Kasumi-1 (cell line): ENCODE measurements at places on chromosomes 5 and 9.
A peak's percentile ranks its signal among the peaks of the same experiment; 100 is the strongest.

DNA sequence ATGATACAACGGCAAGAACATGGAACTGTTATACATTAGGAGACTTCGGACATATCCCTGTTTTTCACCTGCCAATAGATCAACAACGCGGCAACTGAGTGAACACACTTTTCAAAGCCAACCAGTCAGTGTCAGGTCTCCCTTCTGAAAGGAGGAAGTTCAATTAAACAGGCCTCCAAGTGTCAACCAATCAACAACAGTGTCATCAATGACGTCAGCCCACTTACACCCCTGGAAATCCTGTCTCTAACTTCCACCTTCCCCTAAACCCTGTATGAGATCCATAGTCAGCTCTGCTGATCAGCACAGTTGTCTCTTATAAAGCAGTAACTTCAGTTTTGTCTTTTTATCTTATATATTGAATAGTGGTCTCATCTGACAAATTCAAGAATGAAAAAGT is 36.6 kb downstream of the DMRT3 start:
- DNase-seq = no peak

- DNase-seq = no peak
These were observed 9.3 kb downstream of the CCNH start for GRCh38 chr5:87403409-87403808.

- no peak for DNase-seq
These were observed 9.7 kb upstream of the HSPB3 start for GRCh38 chr5:54445691-54446378.

DNA sequence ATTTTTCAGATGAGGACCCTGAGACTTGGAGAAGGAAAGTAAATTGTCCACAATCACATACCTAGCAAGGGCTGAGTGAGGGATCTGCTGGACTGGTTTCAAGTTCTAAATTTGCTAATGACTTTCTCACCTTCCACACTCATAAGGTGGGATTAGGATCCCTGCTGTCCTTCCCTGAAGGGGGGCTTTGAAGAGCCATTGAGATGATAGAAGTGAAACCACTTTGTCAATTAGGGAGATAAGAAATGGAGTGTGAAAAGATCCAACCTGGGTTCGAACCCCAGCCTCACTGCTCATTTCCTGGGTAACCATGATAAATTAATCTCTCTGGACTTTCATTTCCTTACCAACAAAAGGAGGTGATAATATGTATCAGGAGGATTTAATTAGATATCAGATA is 32.7 kb upstream of the FOXE1 start:
- DNase-seq = no peak

GRCh38 chr5:95746722-95747679 is 15.9 kb downstream of the RHOBTB3 start:
- DNase-seq = no peak

DNA sequence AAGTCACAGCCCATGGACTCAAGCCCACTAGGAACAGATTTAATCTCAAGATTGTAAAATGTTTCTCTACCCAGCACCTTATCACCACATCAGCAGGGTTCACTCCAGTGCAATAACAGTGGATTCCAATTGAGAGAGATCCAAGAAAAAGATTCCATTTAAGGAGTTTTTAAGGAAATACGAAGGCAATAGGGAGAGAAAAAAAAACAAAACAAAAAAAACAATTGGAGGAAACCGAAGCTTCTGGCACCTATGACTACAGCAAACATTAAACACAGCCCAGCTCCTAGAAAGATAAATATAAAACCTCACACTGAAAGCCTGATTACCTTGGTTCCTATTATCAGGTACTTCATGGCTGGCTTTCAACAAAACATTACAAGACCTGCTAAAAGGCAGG is 192.7 kb downstream of the DAB2IP start:
- DNase-seq = no peak

GRCh38 chr5:142824391-142824790 is 54.2 kb downstream of the ARHGAP26 start:
- DNase-seq = no peak

DNA sequence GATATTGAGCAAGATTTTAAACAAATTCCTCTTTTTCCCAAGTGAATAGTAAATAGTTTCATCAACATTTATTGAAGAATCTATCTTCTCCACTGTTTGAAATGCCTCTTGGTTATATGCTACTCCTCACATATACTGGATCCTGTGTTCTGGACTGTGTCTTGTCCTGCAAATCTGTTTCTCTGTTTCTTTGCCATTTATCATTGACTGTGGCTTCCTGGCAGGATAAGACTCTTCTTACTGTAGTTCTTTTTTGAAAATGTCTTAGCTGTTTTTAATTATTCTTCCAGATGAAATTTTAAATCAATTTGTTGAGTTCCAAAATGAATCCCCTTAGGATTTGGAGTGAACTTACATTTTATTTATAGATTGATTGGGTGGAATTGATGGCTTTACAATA is 27.8 kb downstream of the RALGPS1 start:
- no peak for DNase-seq

GRCh38 chr9:124267271-124267807 is 9.6 kb downstream of the NEK6 start:
- DNase-seq = peak; percentile 51

DNA sequence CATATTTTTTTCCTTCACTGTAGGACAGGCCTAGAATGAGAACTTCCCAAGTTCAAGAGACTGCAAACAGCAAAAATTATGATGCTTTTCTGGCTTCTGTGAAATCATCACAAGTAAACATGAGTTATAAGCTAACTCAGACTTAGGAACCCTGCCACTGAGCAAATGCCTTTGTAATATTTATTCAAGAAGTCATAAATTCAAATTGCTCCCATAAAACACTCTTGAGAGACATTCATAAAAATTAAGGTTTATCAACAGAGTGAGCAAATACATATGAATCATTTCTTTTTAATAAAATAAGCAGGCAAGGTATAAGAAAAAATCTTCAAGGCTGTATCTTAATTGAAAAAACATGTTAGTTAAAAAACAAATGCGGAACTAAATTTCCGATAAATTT is 124.2 kb downstream of the GNA14 start:
- no peak for DNase-seq

DNA sequence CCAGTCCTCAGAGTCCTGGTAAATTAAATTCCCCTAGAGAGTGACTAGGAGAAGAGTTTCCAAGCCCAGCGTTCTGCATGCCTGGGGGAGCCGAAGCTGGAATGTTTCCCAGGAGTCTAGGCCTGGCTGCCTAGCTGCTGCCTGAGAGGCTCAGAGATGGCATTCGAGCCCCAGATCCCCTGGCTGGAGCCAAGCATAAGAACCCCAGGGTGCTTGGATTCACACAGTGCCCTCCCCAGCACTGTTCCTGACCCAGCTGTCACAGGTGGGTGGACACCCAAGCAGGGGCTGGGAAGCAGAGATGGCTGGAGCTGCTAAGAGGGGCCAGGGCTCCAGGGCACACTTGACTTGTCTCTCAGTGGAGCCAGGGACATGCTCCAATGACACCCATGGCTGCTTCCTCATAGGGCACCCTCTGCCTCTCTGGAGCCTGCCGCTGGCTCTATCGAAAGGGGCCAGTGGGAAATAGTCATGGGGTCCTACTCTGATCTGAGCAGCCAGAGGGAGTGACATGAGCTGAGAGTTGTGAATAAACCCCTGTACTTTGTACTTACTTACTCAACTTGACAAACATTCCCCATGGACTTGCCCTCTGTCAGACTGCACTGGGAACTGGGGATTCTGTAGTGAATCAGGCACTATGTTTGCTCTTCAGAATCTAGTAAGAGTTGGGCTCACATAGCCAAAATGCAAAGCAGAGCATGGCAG is 62.6 kb upstream of the XPA start:
- no peak for DNase-seq

DNA sequence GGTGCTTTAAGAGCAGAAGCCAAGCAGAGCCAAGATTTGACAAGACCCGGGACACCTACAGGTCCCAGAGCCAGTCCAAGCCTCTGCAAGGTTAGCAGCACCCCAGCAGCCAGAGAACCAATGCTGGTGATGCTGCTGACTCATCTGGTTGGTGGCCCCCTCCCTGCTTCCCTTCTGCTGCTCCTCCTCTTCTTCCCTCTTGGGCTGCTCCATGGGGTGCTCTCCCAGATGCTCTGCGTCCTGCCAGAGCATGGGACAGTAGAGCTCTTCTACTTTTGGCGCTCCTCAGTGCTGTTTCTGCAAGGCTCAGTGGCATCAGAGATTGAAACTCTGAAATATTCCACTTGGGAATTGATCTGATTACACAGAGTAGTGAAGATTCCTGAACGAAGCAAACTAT is 76.1 kb upstream of the SAP30L start:
- no peak for DNase-seq

DNA sequence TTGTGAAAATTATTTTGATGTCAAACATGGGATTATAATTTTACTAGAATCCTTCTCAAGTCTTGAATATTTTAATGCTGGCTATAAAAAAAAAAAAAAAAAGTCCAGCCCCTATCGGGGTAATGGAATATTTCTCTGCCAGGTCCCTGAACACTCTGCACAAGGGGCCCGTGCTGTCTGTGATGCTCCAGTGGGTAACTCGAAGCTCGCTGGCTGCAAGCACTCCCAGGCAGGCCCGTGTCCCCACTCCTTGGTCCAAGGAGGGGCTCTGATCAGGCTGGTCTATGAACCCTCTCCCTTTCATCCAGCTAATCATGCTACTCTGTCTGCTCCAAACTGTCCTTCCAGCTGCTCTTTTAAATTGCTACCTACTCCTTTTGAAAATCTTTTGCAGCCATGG is 180.8 kb downstream of the GAPVD1 start:
- DNase-seq = no peak

DNA sequence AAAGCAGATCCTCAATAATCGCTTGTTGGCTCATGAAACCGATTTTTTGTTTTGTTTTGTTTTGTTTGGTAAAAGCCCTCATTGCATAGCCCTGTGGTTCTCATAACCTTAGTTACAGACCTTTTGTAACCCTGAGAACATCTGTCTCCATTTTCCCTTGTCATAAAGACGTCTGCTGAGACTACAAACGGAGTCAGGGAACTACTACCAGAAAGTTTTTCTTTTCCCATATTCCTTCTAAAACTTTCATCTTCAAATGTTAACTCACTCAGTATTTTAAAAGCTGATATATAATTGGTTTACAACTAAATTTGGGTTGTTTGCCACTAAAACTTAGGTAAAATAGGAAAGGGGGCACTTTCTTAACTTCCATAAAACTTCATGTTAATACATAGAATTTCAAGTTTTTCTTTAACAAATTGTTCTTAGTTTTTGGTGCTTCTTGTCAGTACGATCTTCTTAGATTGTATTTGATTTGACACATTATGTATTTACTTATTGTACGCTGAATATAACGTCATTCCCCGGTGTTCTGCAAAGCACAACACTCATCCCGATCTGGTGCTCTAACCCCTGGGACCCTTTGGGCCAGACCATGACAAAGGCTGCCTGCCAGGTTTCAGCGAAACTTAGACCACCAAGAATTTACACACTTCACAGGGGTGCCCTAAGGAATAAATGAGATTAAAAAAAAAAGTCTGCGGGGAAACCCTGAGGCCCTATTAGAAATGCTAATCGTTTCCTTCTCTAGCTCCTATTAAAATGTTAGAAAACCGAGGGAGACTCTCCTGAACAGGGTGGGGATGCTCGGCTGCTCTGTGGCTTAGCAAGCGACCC is 1.1 kb upstream of the ANP32B start:
- DNase-seq = no peak

GRCh38 chr9:34227445-34227844 is 48.6 kb downstream of the UBAP1 start:
- DNase-seq = no peak

DNA sequence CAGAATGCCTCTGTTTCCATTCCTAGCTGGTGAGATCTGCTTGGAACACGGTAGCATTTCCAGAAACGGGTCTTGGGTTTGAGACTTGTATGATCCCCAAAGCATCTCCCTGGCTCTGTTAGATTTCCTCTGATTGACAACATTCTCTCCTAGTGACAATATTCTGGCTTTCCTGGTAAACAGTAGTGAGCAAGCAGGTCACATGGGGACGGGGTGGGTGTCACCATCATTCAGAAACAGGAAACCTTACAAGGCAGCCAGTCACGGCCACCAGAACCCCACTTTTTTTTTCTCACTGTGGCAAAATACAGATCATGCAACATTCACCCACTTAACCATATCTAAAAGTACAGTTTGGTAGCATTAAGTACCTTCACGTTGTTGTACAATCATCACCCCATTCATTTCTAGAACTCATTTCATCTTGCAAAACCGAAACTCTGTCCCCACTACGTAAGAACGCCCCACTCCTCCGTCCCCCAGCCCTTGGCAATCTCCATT is 90.1 kb upstream of the LMX1B start:
- no peak for DNase-seq

- DNase-seq = peak; percentile 96
These were observed 12.2 kb downstream of the INVS start for GRCh38 chr9:100111235-100111634.

- DNase-seq = no peak
These were observed 808.0 kb downstream of the TLE1 start for GRCh38 chr9:80881320-80881719.

GRCh38 chr9:128643519-128644300 is 12.9 kb downstream of the DYNC2I2 start:
- no peak for DNase-seq

GRCh38 chr5:36150676-36151433 is 832 bp downstream of the LMBRD2 start:
- peak; percentile 67 for DNase-seq

- DNase-seq = no peak
These were observed 18.0 kb upstream of the CXCL14 start for GRCh38 chr5:135596788-135597187.

- no peak for DNase-seq
These were observed 5.3 kb downstream of the PRELID2 start for GRCh38 chr5:145829708-145830361.

DNA sequence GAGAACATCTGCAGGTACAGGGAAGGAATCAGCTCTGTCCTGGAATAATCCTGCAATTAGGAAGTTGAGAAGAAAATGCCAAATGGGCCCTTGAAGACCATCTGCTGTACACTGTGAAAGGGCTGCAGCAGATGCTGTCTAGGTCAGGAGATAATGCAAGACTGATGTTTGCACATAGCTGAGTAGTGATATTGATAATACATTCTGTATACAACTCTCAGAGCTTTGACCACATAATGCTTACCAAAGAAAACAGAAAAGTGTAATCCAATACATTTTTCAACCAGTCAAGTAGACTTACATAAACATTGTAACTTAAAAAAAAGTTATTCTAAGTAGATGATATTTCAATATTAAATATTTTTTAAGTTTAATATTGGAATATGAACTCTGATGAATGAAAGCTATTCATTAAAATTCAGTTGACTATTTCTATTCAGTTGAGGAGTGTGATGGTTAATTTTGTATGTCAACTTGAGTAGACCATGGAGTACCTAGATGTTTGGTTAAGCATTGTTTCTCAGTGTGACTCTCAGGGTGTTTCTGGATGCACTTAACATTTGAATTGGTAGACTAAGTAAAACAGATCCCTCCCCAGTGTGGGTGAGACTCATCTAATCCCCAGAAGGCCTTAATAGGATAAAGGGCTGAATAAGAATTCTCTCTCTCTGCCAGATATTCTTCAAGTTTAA is 380.1 kb upstream of the PRR16 start:
- no peak for DNase-seq
